ENCODE measurements at places on chromosomes 12 and 14.

DNA sequence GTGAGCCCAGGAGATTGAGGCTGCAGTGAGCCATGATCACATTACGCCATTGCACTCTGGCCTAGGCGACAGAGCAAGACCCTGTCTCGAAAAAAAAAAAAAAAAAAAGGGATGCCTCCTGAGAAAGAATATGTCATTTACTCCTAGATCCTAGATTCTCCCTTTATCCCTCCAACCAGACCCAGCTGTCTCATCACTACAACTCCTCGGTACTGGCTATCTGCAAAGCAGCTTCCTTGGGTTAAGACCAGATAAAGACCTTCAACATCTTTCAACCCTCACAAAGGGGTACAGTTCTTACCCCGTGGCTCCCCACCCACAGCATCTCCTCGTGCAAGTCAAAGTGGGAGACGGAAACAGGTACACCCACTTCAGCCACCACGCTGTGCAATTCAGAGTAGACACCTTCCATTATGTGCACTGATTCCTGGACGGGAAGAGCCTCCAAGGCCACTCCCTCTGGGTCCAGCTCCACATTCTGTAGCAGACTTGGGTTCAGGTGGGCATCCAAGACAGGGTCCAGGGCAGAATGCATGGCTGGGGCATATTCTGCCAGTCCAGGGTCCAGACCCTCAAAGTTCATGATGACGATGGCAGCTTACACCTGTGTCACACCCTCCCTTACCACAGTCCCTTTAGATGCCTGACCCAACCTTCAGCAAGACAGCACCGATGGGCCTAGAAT is 1.1 kb downstream of the PAN2 start:
- DNase-seq, result no peak

DNA sequence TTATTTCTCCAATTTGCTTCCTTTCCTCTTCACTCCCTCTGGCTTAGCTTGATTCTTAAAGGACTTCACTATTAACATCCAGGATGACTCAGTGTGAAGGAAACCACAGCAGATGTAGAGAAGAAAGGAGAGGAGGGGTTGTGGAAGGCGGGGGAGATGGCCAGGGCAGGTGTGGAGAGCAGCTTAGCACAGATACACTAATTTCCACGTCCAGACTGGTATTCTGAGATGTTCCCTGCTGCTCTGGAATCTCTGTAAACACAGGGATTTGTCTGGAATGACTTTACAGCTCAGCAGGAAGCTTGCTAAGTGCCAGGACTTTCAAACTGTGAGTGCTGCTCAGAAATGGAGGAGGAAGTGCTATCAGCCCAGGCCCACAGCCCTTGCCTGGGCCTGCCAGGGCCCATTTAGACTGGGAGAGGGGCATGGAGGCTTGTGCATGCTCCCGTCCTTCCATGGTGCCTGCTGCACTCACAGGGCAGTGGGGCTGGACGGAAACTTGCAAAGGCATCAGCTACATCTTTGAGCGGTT is 202.5 kb upstream of the DDHD1 start:
- peak; percentile 65 for DNase-seq

DNA sequence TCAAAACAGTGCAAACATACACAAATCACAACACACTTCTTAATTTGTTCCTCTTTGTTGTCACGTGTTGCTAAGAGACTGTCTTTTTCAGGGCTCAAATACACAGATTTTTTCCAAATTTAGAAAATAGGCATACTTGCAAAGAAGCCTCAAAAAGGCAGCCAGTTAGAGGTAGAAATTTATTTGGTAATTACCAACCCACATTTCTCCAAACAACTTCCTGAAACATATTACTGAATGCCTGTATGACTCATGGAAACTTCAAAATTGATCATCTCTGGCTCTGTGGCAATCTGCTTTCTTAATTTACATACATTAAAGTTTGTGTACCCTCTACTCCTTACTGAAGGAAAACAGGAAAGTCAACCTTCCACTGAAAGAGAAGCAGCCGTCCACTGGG is 36.4 kb downstream of the PPM1H start:
- peak; percentile 7 for DNase-seq

DNA sequence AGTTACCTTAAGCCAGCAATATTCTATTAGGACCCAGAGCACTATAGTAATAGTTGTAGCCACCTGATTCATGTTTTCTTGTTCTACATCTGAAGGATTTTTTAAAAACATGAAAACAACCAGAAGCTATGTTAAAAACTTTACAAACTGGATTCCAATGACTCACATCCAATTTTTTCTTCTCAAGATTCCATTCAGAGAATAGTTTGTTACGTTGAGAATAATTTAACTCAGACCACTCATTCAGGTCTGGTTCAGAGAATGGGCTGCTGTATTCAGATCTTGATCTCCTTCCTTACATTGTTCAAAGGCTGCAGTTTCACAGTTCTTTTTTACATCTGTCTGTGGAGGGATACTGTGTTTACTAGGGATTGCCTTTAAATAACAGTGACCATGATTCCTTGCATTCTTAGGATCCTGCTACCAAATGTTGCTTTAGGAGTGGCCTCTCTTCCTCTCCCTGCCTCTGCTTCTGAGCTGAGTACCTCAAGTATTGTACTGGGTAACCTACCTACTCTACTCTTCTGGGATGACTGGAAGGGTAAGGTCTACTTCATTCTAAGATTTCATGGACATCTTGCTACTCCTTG is 448.0 kb upstream of the FBXO33 start:
- DNase-seq, result no peak

DNA sequence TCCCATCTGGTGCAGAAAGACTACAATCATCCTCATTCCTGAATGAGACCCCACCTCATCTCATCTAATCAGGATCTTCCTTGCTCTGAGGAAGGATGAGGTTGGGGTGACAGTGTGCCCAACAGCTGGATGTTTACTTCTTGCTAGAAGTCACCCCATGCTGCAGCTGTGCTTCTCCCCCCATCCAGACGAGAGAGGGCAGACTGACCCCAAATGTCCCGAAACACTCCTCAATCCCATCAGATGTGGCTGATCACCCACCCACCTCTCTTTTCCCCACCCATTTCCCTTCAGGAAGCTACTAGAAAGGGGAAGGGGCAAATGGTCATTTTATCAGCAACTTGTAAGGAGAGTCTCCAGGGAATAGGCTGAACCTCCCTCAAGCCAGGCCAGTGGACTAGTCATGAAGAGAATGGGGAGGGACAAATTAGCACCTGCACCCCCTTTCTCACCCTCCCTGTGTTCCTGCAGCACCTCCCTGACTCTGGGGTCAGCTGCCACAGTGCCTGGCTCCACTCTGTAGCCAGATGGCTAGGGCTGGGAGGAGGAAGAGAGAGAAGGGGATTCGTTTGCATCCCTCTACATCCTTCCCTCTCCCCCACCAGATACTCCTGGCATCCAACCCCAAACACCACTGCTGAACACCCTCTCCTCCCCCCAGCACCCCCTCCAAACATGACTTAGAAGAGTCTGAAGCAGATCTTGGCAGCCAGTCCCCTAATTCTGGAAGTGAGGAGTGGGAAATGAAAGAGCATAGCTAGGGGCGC is 2.8 kb upstream of the BAZ2A start:
- DNase-seq, result peak; percentile 55

- DNase-seq, result peak; percentile 100
Observed at GRCh38 chr12:6336079-6336888, 5.6 kb downstream of the TNFRSF1A start.

DNA sequence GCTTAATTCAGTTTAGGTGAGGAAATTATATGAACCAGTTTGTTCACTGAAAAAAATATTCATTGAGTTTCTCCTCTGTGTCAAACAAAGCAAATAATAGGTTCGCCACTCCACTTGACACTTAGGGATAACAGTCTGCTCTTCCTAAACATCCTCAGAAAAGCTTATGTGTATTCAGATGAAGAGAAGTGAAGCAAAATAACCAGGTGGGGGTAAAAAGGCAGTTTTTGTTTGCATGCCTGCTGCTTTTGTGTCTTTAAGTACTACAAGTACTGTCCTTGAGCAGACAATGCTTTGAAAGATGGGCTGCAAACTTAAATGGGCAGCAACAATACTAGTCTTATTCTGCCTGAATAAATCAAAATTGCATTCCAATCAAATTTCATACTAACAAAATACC is 910.7 kb upstream of the MDGA2 start:
- no peak for DNase-seq

DNA sequence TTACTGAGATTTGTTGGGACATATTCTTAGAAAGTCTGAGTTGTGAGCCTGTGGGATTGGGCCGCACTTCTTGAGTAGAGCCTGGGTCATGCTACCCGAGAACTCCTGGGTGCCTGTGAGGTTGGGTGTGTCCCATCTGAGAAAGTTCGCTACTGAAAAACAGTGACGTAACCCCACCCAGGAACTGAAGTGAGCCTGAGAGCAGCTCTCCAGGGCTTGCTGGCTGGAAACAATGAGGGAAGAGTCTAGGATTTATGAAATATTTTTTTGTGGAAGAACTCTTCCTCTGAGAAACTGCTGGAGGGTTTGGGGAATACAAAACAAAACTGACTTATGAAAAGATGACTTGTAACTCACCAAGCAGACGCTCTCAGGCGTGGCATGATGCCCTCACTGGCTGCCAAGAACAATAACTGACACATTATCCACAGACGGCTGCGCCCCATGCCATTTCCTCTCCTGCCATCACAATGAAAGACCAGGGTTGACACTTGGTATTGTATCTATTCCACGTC is 69.2 kb downstream of the RASSF3 start:
- peak; percentile 88 for DNase-seq

GRCh38 chr14:104243200-104243599 is 104.8 kb downstream of the KIF26A start:
- DNase-seq, result no peak

GRCh38 chr12:120132863-120133385 is 16.4 kb upstream of the RAB35 start:
- no peak for DNase-seq

DNA sequence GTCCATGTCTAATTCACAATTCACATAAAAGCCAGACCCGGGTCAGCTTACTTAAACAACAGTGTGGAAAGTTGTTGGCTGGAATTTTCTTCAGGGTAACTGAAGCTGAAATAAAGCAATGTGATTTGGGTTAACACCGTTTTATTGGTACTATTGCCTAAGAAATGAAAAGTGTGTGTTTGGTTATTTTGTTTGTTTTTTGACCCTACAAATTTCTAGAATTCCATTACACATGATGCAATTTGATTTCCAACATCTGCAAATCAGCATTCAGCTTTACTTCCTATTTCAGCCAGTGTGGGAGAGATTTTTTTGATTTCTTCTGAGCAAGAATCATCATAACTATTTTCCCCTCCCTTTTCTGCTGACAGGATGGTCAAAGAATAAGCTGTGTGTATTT is 45.7 kb upstream of the CLMN start:
- DNase-seq, result no peak

DNA sequence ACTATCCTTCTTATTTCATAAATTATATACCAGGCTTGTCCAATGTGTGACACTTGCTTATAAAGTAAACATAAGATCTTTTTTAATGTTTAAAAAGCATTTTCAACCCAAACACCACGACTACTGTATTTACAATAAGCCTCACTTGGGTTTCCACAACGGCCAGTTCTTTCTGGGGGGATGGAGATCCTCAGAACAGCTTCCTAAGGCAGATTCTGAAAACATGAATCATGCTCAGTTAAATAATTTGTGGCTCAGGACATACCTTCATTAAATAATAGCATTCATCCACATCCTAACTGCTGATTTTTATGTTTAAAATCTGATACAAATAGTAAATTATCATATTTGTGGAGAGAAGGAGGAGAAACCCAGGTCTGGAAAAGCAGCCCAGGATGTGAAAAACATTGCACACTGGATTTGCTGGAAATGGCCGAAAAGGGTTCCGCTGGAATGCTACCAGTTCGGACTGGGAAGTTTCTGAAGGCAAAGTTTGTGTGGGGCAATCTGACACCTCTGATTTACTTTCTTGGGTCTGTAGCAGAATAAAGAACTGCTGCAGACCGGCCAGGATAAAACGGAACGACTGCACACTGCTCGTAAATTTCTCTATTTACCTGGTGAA is 597 bp downstream of the GLT8D2 start:
- DNase-seq, result peak; percentile 74

- DNase-seq, result no peak
Observed at GRCh38 chr14:54767139-54767431, 135.5 kb downstream of the GCH1 start.

GRCh38 chr14:99397698-99398097 is 83.0 kb downstream of the SETD3 start:
- DNase-seq, result no peak

- peak; percentile 10 for DNase-seq
Observed at GRCh38 chr12:111546758-111547383, 52.2 kb downstream of the ATXN2 start.

GRCh38 chr12:88597365-88597764 is 17.1 kb upstream of the KITLG start:
- no peak for DNase-seq

GRCh38 chr12:80811957-80812708 is 95.4 kb downstream of the MYF5 start:
- DNase-seq, result no peak

- peak; percentile 9 for DNase-seq
Observed at GRCh38 chr12:98894412-98895085, 249.5 kb downstream of the APAF1 start.

DNA sequence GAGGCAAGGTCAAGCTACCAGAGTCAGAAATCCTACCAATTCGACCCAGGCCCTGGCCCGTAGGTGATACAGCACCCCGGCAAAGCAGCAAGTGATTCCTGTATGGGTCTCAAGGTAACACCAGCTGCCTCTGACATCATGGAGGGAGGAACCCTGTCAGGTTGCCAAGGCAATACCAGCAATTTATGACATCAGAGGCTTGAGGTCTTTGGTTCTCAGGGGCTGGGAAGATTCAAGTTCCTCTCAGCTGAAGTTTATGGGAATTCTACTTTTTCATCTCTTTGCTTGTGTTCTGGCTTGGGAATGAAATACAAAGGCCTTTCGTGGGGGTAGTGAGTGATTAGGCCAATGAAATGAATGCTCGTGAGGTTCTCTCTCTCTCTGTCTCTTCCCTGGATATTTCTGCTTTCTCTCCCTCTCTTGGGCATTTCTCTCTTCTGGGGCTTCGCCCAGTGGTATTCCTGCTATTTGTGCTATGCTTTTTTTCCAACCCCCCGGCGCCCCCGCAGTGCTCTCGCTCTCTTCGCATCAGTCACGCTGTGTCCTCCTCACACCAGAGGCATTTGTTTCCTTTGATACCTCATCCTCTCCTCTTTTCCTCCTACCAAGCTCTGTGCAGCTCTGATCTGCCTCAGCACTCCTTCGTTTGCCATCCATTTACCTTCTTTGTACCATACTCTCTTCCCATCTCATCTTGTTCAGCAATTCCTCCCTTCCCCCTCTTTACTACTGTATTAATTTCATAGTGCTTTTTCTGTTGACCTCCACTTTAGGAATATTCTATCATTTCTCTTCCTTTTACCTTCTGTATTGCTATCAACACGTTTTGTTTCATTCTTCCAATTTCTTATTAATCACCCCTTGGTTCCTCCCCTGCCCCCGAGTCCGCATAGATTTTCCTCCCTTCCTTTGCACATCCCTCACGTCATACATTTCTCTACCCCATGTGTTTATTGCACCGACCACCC is 2.9 kb downstream of the ZFHX2 start:
- peak; percentile 61 for DNase-seq

- DNase-seq, result peak; percentile 4
Observed at GRCh38 chr12:25054783-25055144, 105.9 kb upstream of the BCAT1 start.

DNA sequence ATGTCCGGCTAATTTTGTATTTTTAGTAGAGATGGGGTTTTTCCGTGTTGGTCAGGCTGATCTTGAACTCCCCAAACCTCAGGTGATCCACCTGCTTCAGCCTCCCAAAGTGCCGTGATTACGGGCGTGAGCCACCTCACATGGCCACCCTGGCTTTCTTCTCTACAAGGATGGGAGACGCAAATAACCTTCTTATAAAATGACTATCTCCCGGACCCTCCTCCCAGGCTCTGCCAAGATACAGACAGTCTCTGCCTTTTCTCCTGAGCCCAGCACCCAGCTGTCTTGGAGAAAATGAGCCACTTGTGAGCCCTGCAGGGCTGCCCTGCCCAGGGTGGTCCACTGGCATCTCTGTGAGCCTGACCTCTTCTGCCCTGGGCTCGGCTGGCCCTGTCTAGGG is 34.7 kb upstream of the RBM19 start:
- DNase-seq, result no peak

All from GM23248 (cell line).